ENCODE measurements at places on chromosomes 1 and 21. TPM values are rescaled to one million over a fixed set of nuclear protein-coding genes. Genes with fewer than 3 reads are reported as not detected.

DNA sequence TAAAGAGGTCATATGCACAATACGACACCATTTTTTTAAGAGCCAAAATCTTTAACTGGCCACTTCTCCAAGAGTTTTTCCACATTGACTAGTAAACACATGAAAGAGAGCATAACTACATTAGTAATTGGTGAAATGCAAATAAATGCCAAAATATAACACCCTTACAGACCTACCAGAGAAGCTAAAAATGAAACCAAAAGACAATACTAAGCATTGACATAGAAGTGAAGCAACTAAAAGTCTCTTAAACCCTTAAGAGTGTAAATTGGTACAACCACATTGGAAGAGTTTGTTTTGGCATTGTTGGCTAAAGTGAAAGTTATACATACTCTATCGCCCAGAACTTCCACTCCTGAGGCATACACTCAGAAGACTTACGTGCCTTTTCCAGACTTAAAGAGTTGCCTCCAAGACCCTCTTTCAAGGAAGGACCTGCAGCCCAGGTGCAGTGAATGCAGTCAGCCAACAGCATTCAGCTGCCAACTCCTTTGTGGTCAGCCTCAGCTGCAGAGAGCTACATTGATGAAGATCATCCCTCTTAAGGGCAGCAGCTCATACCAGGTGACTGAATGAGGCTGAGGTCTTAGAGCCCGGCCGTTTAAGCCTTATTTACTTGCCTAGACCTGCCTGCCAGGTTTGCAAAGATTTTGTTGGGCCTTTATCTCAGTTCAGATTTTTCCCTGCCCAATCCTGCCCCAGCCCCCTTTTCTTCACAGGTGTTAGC, 839.1 kb upstream of the ADGRL2 start:
- no peak overlapping the region for H3K27ac ChIP-seq
- H3K36me3 ChIP-seq: no peaks in the 10 kb centered on the region
- H3K4me3 ChIP-seq: no peak overlapping the region

DNA sequence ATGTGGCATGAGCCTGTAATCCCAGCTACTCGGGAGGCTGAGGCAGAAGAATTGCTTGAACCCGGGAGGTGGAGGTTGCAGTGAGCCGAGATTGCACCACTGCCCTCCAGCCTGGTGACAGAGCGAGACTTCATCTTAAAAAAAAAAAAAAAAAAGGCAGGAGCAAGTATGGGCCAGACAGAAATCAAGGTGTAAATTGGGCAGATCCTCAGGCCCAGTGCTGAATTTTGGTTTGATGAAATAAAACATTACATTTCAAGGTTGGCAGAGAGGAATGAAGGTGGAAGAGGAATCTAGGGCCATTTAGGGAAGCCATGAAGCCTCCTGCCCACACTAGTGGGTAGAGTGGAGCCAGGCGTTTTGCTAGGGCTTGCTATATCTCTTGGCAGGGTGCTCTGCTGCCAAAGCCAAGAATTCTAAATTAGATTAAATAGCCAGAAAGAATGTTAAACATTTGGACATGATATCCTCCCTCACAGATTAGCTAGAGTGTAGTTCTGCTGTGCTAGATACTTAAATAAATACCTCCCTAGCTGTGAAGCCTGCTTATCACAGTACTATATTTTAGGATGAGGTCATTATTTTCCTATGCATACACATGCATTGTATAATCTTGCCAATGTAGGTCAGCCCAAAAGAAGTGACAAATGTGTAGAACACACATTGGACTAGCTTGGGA, 16.6 kb upstream of the LGALS8 start:
- H3K4me1 ChIP-seq: peaks cover 19% of the 10 kb centered on the region
- no peaks in the 10 kb centered on the region for H3K36me3 ChIP-seq
- no peaks in the 10 kb centered on the region for H3K27me3 ChIP-seq
- DNase-seq: no peak
- H3K4me3 ChIP-seq: no peak overlapping the region

The CDK18 gene
- total RNA-seq: 12.1 TPM

The SPRR2B gene
- total RNA-seq: not detected

The CYB5RL gene
- 3.9 TPM for total RNA-seq

The GJA8 gene
- not detected for total RNA-seq

Data from pancreas (tissue), 10 donors.